ENCODE measurements at places on chromosomes 1 and 21.

DNA sequence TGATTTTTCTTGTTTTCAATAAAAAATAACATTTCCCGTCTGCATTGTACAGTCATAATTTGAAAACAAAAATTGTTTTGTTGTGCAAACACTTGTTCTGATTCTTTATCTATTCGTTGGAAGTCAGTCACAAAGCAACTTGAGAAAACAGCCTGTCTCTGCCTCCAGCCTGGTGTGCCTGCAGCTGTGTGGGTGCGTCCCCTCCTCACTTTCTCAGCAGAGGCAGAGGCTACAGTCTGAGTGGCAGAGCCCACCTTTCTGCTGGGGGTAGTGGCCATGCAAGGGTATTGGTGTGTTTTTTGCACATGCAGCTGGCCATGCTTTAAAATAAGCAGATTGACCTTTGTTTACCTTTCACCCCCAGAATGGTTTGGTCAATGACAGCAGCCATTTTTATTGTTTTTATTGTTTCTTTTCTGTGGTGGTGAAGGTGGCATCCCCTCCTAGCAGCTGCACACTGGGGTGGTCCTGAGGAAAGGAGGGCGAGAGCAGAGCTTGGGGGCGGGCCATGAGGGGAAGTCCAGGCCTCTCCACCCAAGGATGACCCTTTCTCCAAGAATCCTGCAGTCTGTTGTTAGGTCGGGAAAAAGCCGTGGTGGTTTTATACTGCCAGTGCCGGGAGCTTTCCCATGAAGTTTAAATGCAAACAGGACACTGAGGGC, 159.6 kb downstream of the PCBP3 start:
- no peak for DNase-seq

GRCh38 chr1:195962051-195962450, 646.2 kb downstream of the KCNT2 start:
- no peak for DNase-seq

GRCh38 chr1:67559222-67559700, 125.7 kb upstream of the GADD45A start:
- no peak for DNase-seq

DNA sequence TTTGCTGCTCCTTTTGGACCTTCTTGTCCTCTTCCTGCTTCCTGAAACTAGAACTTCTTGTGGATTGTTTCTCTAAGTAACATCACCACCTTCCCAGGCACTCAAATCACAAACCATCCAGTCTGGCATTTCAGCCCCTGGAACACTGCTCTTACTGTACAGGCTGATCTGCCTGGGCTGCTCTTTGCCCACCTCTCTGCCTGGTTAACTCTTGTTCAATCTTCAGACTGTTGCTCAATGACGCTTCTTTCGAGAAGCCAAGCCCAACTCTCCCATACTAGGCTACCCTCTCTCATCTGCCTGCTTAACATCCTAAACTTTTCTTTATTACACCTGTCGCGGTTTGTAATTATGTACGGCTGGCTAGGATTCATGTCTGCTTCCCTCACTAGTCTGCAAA, 657 bp downstream of the DIO1 start:
- DNase-seq = no peak

DNA sequence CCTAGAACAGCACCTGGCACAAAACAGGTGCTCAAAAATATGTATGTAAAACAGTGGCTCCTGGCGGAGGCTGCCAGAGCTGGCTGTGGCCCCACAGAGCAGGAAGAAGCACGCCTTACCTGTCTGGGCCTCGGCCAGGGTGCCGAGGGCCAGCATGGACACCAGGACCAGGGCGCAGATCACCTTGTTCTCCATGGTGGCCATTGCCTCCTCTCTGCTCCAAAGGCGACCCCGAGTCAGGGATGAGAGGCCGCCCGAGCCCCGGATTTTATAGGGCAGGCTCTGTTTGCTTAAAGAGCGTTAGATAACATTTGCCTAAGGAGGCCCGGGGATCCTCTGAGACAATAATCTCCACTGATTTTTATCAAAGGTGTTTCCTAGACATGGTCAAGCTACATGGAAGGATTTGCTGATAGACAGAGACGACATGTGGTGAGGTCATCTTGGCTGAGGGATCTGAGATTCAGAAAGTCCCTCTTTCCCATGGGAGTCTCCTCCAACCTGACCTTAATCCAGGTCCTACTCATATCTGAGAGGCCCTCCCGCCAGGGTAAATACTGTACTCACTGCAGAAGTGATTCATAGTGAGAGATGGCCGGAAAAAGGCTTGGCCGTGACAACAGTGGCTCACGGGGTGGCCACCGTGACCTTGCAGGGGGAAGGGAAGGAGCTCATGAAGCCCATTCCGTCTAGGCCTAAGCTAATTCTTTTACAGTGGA, at the start of gene TFF1:
Gene TFF1, minus strand, starts transcription at position 244 of the 719 bp plus-strand sequence. Its CDS starts 40 bp downstream, at position 204.
- no peak for DNase-seq

DNA sequence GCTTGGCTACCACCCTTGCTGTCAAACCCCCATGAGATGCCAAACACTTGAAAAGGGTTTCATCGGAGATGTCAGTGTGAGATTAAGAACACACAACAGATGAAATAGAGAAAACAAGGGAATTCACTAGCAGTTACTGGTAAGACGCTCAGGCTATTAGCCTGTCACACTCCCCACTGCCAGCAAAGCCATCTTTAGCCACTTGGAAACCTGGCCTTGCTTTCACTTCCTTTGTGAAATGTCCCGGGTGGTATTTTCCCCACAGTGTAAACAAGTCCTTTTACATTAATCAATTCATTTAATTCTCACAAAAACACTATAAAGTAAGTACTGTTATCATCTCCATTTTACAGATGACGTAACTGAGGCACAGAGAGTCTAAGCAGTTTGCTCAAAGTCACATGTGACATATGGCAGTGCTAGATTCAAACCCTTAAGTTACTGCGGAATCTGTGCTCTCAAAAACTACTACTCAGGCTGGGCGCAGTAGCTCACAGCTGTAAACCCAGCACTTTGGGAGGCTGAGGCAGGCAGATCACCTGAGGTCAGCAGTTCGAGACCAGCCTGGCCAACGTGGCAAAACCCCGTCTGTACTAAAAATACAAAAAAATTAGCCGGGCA, 32.7 kb upstream of the KHDRBS1 start:
- no peak for DNase-seq

GRCh38 chr1:242585616-242586359, 61.3 kb upstream of the PLD5 start:
- no peak for DNase-seq

DNA sequence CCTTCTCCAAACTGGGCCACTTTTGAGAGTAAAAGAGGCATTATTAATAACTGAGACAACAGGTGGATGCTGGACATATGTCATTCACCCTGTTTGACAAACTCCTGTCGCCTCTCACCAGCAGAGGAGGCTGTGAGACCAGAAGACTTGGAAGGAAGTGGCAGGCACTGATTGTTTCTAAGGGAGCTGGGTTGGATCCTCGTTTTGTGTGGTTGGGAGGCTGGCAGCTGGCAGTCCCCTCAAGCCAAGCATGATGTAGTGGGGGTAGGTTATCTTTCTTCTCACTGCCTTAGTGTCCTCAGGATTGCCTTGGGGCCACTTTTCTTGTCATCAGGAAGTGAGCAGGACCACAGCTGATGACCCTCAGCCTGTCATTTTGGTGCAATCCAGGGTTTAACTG, 86.5 kb upstream of the KCNJ15 start:
- DNase-seq = no peak

GRCh38 chr21:42233067-42233961, 14.4 kb downstream of the ABCG1 start:
- no peak for DNase-seq

GRCh38 chr21:32682696-32683474, 44.9 kb downstream of the SYNJ1 start:
- no peak for DNase-seq

GRCh38 chr21:45764792-45765191, 121.3 kb downstream of the PCBP3 start:
- no peak for DNase-seq

- no peak for DNase-seq
Measured at GRCh38 chr1:26690157-26690556, 5.7 kb upstream of the ARID1A start.

- DNase-seq = no peak
Measured at GRCh38 chr21:38911484-38912101, 105.9 kb downstream of the ETS2 start.
